Activated T-cell treated with anti-CD3 and anti-CD28 coated beads, Interleukin-2, amount 50 U/mL, for 1 hour (primary cell): ENCODE measurements at places on chromosomes 12 and 14.

DNA sequence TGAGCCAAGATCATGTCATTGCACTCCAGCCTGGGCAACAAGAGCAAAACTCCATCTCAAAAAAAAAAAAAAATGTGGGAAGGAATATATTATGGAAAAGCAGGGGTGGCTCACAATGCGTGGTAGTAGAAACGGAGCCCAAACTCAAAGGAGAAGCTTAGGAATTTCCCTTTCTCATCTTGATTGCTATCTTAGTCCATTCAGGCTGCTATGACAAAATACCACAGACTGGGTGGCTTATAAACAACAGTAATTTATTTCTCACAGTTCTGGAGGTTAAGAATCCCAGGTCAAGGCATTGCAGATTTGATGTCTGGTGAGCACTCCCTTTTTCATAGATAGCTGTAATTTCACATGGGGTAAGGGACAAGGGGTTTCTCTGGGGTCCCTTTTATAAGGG lies 153.8 kb upstream of the KRR1 start:
- DNase-seq = no peak

DNA sequence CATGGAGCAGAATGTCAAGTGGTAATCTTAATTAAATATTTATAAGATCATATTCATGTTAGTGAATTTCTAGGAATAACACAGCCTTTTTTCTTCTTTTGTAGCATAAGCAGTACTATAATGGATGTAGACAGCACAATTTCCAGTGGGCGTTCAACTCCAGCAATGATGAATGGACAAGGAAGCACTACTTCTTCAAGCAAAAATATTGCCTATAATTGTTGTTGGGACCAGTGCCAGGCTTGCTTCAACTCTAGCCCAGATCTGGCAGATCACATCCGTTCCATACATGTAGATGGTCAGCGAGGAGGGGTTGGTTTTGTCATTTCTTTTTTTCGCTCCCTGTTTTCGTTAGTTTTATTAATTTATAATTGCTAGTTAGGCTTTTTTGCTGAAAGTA lies 23.1 kb downstream of the AEBP2 start:
- no peak for DNase-seq

GRCh38 chr12:106049105-106049504 lies 89.6 kb downstream of the NUAK1 start:
- no peak for DNase-seq

- no peak for DNase-seq
Observed at GRCh38 chr14:102875652-102876051, 46.8 kb upstream of the AMN start.

DNA sequence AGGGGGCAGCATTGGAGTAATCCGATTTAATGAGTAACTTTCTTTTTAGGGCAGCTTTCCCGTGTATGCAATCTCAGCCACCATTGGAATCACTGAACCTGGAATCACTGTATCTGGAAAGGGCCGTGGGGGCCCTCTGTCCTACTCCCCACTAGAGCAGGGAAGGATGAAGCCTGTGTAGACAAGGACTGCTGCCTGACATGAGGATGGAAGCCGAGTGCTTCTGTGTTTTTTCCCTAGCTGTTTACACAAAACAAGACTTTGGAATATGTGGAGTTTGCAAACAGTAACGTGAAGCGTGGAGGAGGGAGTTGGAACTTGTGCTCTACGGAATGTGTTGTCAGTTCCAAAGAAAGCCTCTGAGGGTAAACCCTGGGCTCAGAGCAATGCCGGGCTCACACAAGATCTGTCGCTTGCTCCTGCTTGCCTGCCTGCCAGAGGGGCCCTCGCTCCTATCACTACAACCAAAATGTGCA lies 32.4 kb upstream of the HDAC7 start:
- DNase-seq = no peak

DNA sequence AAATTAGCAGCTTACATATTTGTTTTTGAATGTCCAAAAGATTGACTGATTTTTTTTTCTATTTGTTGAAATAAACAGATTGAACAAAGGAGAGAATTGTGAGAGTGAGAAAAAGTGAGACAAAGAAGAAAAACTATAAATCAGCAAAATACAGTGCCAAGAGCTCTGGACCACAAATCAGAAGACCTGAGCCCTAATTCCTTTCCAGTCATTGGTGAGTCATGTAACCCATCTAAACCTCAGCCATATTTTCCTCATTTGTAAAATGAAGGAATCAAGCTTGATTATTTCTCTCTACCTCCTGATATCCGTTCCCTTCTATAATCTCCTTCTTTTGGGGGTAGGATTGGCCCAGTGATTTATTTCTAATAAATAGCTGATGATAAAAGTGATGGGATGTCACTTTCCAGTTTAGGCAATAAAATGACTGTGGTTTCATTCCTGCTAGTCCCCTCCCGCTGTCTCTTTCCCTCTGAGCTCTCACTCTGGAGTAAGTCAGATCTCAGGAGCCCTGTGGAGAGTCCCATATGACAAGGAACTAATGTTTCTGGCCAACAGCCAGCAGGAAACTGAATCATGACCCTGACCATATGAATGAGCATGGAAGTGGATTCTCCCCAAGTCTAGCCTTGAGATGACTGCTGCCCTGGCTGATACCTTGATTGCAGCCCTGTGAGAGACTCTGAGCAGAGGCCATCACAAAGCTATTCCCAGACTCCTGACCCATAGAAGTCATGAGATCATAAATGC lies 218.9 kb downstream of the ACSS3 start:
- DNase-seq = no peak

GRCh38 chr14:73997944-73998447 lies 21.1 kb downstream of the ENTPD5 start:
- DNase-seq = no peak

GRCh38 chr12:51683763-51684357 lies 92.8 kb downstream of the SCN8A start:
- DNase-seq = no peak

DNA sequence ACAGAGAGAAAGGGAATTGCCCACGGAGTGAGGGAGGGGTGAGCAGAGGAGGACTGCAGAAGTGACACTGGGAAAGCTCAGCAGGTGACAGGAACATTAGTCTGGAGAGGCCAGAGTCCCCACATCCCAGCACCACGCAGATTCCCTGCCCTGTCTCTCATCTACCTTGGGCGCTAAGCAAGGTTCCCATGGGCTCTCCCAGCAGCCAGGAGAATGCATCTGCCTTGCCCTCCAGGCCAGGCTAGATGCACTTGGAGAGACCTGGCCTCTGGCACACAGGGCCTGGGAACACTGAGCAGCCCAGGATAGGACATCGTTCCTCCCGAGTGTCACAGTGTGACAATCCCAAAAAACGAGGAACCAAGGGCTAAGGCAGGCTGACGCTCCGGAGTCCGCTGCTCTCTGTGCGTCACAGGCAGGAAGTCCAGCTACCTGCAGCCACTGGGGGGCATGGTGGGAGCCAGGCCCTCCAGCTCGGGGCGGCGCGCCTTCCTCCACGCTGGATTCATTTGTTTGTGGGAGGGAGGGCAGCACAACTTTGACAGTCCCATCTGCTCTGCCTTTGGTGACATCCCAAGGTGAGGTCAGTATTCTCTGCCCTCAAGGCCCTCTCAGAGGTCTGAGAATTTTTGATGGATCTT lies 5.4 kb upstream of the NGB start:
- DNase-seq = no peak

DNA sequence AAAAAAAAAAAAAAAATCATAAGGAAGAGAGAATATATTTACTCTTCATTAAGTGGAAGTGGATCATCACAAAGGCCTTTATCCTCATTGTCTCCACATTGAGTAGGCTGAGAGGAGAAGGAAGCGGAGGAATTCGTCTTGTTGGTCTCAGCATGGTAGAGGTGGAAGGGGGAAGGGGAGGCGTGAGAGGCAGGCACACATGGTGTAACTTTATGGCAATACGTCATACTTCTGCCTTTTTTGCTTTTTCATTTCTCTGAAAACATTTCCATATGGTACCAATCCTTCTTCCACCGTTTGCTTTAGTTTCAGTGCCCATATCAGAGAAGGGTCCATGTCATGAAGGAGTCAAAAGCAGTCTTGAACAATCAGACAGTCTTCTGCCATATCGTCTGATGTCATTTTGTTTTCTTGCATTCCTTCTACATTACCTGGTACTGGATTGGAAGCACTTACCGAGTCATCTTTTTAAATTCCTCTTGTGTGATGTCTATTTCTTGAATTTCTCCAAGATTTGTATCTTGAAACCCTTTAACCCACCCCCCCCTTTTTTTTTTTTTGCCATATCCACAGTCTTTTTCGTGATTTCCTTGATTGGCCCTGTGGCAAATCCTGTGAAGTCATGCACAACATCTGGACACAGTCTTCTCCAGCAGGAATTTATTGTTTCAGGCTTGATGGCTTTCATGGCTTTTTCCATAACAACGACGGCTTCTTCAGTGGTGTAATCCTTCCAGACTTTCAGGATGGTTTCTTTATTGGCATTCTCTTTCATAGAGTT lies 8.9 kb downstream of the FUT8 start:
- no peak for DNase-seq

- DNase-seq = no peak
Observed at GRCh38 chr14:59131938-59132795, 56.3 kb upstream of the DAAM1 start.

DNA sequence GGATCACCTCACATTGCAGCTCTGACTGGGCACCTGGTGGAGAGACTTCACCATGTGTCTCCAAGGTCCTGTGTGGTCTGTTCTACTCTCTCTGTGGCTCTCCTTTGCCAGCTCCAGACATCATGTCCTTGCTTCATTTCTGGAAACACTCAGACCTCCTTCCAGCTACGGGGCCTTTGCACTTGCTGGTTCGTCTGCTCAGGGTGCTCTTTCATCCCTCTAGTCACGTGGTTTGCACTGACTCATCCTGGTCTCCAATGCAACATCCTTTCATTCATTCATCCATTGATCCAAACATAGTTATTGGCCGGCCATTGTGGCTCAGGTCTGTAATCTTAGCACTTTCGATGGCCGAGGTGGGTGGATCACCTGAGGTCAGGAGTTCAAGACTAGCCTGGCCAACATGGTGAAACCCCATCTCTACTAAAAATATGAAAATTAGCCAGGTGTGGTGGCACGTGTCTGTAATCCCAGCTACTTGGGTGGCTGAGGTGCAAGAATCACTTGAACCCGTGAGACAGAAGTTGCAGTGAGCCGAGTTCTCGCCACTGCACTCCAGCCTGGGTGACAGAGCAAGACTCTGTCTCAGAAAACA lies 23.9 kb upstream of the CCDC63 start:
- DNase-seq = no peak

- DNase-seq = no peak
Observed at GRCh38 chr12:7501031-7501588, 2.5 kb downstream of the CD163 start.

DNA sequence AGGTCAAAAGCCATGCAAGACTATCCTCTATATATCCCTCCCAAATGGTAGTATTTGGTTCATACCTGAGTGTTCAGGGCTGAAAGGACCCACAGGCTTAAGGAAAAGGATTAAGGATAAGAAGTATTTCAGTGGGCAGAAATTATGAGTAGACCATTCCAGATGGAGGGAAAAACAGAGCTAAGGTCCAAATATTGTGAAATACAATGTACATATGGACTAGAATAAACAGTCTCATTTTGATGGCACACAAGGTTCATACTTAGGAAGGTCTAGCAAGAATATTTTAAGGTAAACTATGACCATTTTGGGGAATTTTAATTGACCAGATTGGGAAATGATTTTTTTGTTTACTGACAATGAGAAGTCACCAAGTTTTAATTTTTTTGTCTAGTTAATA lies 124.6 kb downstream of the PRKD1 start:
- no peak for DNase-seq

- DNase-seq = no peak
Observed at GRCh38 chr12:1553987-1554982, 40.1 kb downstream of the FBXL14 start.

DNA sequence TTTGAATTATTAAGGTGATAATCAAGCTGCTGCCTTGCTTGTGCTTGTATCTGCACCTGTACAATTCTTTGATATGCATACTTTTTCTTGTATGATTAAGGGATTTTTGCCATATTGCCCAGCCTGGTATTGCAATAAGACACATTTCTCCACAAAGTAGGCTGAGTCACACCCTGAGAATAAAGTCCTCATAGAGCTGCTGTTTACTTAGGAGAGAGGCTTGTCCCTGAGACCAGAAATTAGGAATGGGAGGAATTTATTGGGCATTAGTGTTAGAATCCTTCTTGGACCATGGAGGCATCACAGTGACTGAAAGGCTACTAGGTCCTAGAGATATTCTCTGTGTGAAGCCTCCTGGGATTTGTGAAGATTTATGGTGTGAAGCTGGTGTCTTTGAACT lies 506.8 kb upstream of the FBXO33 start:
- no peak for DNase-seq

- no peak for DNase-seq
Observed at GRCh38 chr12:2325519-2325918, 272.7 kb downstream of the CACNA1C start.

DNA sequence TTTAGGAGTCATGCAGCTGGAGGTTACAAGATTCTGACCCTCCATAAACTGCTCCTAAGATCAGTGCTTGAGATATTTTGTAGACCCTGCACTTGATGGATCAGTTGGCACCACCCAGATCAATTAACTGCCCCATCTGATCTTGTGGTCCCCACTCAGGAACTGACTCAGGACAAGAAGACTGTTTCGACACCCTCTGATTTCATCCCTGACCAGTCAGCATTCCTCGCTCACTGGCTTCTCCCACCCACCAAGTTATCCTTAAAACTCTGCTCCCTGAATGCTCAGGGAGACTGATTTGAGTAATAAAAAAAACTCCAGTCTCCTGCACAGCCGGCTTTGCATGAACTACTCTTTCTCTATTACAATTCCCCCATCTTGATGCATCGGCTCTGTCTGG lies 360.2 kb downstream of the GALC start:
- DNase-seq = no peak

DNA sequence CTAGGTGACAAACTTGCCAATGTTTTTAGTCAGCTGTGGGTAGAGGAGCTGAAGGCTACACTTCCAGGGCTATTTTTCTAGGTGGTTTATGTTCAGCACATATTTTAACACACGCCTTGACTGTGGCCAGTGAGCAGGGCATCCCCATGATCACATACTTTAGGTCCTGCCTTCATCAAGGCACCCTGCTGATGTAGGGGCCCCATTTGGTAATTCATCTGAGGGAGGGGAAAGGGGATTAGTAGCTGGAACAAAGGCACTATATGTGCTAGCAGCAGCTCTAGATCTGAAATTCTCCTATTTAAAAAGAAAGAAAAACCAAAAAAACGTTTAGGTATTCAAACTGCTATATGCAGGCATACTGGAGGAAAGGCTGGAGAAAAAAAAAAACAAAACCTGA lies 14.5 kb downstream of the EGLN3 start:
- DNase-seq = no peak

DNA sequence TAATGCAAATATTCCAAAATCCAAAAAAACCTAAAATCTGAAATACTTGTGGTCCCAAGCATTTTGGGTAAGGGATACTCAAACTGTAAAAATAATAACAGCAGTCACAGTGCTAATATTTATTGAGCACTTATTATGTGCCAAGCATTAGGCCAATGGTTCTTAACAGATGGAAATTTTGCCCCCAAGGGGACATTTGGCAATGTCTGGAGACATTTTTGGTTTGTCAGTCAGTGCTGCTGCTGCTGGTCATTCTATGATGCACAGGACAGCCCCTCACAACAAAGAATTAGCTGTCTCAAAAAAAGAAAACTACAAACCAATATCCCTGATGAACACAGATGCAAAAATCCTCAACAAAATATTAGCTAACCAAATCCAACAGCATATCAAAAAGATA lies 5.8 kb downstream of the NDUFA12 start:
- DNase-seq = no peak

GRCh38 chr12:132646850-132647249 lies 28.3 kb downstream of the P2RX2 start:
- no peak for DNase-seq

- DNase-seq = no peak
Observed at GRCh38 chr12:93550748-93551611, 21.5 kb upstream of the SOCS2 start.

GRCh38 chr12:32501835-32502333 lies 102.5 kb downstream of the FGD4 start:
- no peak for DNase-seq
